AG08396 (cell line): ENCODE measurements at places on chromosomes 3 and 15.

GRCh38 chr3:47324278-47324865 lies 41.6 kb downstream of the KLHL18 start:
- peak; percentile 85 for DNase-seq

DNA sequence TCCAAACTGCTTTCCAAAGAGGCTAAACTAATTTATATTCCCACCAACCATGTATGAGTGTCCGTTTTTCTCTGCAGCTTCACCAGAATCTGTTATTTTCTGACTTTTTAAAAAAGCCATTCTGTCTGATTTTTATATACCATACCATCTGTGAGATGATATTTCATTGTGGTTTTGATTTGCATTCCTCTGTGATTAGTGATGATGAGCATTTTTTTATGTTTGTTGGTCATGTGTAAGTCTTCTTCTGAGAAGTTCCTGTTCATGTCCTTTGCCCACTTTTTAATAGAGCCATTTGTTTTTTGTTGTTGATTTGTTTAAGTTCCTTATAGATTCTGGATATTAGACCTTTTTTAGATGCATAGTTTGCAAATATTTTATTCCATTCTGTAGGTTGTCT lies 179.4 kb upstream of the ALCAM start:
- no peak for DNase-seq

- no peak for DNase-seq
Measured at GRCh38 chr3:172289583-172289982, 158.7 kb downstream of the GHSR start.

DNA sequence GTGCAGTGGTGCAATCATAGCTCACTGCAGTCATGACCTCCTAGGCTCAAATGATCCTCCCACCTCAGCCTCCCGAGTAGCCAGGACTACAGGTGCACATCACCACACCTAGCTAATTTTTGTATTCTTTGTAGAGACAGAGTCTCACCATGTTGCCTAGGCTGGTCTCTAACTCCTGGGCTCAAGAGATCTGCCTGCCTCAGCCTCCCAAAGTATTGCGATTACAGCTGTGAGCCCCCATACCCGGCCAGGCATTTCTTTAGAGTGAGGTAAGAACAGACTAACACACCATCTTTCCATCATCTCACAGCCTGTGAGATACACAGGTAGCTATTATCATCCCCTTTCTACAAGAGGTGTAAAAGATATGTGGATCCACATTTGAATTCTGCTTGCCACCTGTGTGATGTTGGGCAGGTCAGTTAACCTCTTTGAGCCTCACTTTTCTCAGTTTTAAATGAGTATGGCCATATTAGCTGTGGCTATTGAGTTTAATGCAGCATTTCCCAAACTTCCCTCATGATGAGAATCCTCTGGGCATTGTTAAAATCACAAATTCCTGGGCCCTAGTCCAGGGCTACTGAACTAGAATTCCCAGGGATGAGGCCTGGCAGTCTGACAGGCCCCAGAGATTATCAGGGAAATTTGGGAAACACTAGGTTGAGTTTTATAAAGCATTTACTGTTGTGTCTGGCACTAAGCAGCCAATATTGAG lies 46.0 kb downstream of the ANP32A start:
- no peak for DNase-seq

DNA sequence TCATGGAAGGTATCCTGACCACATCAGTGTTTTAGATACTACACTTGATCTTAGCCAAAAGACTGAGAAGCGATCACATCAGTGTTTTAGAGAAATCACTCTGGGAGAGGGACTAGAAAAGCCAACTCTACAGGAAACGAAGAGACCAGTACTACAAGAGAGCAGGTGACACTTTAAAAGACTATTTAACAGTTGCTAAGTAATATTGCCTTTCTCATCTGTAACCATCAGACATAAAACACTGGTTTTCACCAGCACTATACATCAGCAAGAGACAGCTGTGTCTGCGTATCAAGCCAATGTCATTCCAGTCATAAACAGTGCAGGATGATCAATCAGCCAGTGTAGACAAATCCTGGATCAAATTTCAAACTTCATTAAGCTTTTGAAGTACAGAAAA lies 66.7 kb downstream of the GLB1 start:
- no peak for DNase-seq

GRCh38 chr15:35963326-35963725 lies 417.4 kb upstream of the DPH6 start:
- no peak for DNase-seq

DNA sequence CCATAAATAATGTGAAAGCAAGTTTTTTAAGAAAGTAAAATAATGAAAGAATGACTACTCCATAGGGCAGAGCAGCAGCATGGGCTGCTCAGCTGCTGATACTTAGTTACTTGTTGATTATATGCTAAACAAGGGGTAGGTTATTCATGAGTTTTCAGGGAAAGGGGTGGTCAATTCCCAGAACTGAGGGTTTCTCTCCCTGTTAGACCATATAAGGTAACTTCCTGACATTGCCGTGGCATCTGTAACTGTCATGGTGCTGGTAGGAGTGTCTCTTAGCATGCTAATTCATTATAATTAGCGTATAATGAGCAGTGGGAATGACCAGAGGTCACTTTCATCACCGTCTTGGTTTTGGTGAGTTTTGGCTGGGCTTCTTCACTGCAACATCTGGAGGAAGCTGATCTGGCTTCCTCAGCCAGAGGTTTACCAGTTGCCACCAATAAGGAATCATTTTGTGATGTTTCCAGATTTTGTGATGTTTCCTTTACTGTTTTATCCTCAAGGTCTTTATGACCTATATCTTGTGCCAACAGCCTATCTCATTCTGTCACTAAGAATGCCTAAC lies 121.8 kb upstream of the CHL1 start:
- DNase-seq: no peak

GRCh38 chr3:186646841-186647240 lies 6.6 kb downstream of the FETUB start:
- no peak for DNase-seq

DNA sequence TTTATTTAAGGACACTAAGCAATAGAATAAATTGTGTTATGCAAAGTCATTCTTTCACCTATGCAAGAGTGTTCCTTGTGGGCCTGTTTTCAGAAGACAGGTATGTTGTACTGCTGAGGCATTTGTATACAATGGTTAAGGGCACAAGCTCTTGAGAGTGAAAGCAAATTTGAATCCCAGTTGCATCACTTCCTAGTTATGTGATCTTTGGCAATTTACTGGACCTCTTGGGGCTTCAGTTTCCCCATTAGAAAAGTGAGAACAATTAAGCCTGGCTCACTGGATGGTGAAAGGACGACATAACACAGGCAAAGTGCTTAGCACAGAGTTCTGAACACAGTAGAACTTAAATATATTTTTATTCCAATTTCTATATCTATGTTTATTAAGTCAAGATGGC lies 117.4 kb downstream of the EFHB start:
- no peak for DNase-seq

DNA sequence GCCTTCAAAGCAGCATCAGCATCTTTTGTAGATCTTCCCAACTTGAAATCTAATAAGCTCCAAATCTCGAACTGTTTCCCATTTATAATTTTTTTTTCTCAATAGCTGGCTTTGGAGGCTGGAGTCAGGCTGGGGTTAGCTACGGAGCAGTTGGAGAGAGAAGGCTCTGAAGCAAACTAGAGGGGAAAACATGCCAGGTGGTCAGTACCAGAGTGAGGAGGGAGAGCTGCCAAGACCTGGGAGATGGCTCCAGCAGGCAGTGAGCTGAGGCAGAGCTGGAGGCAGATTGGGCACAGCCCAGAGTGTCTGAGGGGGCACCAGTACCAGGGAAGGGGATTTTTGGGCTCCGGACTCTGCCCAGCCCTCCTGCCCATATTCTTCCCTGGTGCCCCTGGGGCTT lies 311.2 kb downstream of the RPLP1 start:
- DNase-seq: no peak

DNA sequence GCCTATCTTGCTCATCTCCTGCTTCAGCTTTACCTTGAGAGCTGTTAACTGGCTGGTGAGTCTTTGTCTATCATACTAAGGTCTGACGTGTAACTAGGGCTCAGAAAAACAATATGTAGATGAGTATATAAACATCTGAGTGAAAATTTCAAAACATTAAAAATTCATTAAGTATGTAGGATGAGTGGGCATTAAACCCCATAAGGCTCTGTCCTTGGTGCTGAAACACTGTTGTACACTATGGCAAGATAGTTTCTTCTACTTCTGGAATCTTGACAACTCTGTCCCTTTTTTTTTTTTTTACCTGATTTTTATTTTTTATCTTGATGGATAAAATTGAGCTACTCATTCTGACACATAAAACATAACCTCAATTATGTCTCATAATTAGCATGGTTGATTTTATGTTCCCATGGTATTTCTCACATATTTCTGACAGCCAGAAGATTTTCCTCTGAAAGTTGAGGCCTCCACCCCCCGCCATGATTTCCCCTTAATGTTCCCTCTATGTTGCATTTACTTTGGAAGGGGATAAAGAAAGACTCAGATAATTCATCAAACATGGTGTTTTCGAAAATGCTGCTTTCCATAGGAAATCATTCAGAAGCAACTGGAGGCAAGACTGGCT lies 54.3 kb downstream of the DGKG start:
- DNase-seq: peak; percentile 24

DNA sequence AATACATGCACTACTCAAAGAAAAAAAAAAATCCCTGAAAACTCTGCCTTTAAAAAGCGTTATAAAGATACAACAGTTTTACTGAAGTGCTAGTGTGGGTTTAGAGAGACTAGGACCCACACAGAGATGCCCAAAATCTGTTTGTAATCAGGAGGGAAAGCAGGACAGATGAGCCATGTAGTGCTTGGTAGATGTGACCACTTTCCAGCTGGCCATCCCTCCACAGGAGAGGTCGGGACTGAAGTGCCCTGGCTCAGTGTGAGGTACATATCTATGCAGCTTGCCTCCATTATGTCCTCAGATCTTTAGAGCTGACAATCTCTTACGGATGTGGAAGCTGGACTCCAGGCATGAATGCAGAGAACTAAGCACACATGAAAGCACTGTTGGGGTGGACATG lies 57.5 kb upstream of the NANOGP8 start:
- DNase-seq: no peak

GRCh38 chr3:189630767-189631372 lies 319 bp upstream of the TP63 start:
- DNase-seq: no peak

DNA sequence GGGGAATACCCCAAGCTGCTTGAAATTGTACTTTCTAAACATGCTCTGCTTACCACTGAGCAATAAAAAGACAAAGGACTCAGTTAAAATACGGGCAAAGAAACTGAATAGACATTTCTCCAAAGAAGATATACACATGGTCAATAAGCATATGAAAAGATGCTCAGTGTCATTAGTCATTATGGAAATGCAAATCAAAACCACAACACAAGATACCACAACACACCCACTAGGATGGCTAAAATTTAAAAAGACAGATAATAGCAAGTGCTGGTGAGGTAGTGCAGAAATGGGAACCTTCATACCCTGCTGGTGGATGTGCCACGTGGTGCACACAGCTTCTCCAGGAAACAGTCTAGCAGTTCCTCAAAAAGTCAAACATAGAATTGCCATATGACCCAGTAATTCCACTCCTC lies 21.3 kb downstream of the LRIG1 start:
- no peak for DNase-seq

- DNase-seq: peak; percentile 57
Measured at GRCh38 chr3:12948891-12949711, 107.7 kb upstream of the RPL32 start.

DNA sequence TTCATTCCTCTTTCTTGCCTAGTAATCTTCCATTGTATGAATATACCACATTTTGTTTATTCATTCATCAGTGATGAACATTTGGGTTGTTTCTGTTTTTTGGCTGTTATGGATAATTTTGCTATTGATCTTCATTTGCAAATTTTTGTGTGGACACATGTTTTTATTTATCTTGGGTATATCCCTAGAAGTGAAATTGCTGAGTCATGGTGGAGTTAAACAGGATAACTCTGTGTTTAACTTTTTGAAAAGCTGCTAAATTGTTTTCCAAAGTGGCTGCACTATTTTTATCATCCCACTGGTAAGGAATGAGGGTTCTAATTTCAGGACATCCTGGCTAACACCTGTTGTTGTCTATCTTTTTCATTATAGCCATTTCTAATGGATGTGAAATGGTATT lies 74.6 kb upstream of the ARL6 start:
- no peak for DNase-seq

GRCh38 chr15:63539521-63539920 lies 35.1 kb downstream of the USP3 start:
- DNase-seq: no peak

GRCh38 chr3:61522060-61522459 lies 39.3 kb upstream of the PTPRG start:
- DNase-seq: no peak

- DNase-seq: no peak
Measured at GRCh38 chr3:177703788-177704187, 506.5 kb upstream of the TBL1XR1 start.

DNA sequence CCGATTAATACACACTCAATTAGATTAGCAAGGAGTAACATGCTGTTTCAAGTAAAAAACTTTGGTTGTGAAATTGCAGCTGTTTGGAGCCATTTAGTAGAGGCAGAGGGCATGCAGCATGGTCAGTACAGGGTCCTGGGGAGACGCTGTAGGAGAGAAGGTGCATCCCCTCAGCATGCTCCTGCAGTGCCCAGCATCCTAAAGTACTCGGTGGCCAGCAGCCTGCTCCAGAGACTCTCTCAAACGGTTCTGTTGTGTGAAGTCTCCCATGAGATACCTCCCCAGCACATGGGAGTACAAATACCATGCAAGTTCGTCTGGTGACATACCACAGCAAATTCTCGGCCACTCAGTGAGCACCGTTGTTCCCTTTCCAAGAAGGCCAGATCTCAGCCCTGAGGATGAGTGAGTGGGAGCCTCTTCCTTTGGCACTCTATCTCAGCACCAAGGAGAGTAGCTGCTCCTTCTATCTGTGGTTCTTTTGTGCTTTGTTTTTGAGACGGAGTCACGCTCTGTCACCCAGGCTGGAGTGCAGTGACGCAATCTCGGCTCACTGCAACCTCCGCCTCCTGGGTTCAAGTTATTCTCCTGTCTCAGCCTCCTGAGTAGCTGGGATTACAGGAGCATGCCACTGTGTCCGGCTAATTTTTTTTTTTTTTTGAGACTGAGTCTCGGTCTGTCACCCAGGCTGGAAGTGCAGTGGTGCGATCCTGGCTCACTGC lies 72.7 kb downstream of the TJP1 start:
- no peak for DNase-seq

GRCh38 chr3:5543047-5543446 lies 355.5 kb downstream of the EDEM1 start:
- no peak for DNase-seq

GRCh38 chr3:148223266-148223665 lies 474.4 kb upstream of the AGTR1 start:
- no peak for DNase-seq

DNA sequence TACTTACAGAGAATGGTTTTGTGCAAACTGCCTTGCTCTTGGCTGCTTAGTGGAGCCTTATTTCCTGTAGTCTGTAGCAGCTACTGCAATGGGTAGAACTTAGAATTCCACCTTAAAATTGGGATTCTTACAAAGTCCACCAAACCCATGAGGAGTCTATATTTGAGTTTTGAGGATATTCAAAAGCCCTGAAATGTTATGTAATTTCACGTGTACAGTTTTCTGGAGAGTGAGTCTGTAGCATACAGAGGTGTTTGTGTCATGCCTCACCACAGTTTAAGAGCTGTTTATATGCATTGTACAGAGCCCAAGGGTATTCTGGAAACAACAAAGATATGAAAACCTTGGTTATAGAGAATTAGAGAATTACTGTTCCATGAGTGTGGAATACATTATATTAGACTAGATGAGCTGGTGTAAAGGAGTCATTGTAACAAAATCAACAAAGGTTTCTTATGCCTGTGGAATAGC lies 114.4 kb downstream of the MBNL1 start:
- no peak for DNase-seq
